Stimulated activated CD8-positive, alpha-beta memory T cell treated with anti-CD3 and anti-CD28 coated beads, Interleukin-4, amount 100 ng/mL, for 4 hours (primary cell): ENCODE measurements at places on chromosomes 1 and 21.

DNA sequence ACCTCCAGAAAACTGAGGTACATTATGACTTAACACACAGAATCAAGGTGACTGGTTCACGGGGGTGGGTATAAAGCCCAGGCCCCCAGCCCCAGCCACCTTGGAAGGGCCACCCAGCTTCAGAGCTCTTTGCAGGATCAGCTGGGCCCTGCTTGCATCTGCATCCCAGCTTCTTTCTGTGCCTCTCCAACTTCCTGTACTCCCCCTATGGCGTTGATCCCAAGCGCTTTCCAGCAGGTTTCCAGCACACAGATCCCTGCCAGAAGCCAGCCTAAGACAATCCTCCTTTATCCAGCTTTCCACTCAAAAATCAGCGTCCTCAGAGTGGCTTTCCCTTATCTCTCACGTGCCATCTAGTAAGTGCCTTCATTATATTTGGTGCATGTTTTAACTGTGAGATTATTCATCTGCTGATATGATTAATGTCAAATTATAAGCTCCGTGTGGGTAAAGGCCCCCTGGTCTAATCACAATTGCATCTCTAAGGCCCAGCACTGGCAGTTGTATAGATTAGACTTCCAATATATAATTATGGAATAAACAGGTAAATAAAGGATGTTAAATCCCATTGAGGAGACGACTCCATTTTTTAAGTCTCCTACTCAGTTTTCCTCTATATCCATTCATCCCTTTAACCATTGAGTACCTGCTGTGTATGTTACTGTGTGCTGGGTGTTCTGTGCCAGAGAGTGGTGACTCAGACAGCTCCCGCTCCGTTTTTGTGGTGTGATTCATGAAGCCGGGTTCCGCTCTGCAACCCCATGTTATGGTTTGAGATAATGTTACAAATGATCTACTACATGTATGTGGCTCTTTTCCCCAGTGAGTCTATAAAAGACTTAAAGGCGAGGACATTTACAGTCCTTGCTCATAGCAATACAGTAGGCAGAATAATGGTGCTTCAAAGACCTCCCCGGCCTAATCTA lies 387.6 kb downstream of the PCP4 start:
- no peak for DNase-seq

DNA sequence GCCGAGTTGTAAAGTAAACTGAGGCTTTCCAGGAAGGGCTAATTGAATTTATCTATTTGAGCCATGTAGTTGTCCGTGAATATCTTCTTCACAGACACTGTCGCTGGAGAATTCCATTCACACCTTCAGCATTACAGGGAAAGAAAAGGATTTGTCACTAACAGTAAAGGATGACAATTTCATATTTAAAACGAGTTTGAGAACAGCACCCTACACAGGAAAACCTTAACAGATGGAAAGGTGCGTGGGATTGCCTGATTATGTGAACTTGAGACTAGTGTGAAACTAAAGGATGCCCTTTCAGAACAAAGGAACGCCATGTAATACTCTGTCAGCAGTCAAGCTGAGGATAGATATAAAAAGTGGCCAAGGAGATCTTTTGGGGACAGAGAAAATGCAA lies 492.5 kb upstream of the ADGRL2 start:
- no peak for DNase-seq

DNA sequence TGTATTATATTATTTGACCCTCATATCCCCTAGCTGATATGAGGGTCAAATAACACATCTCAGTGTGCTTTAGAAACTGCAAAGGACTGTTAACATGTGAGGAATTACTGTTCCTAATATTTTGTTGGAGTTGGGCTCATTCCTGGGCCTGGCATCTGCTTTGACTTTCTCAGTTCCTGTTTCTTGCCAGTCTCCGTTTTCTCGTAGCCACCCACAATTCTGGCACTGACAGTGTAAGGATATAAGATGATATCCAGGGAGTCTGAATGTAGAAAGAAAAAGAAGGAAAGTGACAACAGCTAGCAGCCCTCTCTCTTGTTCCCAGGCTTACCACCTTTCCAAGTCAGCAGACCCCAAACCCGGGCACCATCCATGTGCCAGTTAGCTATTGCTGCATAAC lies 54.4 kb upstream of the SCMH1 start:
- no peak for DNase-seq

- DNase-seq = no peak
Measured at GRCh38 chr1:112074711-112075110, 85.2 kb upstream of the KCND3 start.

DNA sequence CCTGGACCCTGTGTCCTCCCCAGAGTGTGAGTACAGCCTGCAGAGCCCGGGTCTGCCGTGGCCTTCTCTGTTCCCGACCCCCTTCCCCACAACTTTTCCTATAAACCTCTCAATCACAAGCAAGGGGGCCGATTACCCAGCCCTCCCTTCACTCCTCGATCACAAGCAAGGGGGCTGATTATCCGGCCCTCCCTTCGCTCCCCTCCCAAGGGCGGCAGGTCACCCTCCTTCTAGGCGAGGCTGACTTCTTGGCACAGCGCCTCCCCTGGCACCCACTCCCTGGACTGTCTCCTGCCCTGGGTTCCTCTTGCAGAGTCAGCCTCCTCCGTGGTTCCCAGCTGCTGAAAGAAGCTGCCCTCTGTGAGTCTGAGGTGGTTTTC lies 12.3 kb upstream of the LDLRAP1 start:
- no peak for DNase-seq

- no peak for DNase-seq
Measured at GRCh38 chr1:172167796-172168596, 252.5 kb upstream of the C1orf105 start.

- no peak for DNase-seq
Measured at GRCh38 chr1:212477680-212478466, 45.2 kb downstream of the NENF start.

DNA sequence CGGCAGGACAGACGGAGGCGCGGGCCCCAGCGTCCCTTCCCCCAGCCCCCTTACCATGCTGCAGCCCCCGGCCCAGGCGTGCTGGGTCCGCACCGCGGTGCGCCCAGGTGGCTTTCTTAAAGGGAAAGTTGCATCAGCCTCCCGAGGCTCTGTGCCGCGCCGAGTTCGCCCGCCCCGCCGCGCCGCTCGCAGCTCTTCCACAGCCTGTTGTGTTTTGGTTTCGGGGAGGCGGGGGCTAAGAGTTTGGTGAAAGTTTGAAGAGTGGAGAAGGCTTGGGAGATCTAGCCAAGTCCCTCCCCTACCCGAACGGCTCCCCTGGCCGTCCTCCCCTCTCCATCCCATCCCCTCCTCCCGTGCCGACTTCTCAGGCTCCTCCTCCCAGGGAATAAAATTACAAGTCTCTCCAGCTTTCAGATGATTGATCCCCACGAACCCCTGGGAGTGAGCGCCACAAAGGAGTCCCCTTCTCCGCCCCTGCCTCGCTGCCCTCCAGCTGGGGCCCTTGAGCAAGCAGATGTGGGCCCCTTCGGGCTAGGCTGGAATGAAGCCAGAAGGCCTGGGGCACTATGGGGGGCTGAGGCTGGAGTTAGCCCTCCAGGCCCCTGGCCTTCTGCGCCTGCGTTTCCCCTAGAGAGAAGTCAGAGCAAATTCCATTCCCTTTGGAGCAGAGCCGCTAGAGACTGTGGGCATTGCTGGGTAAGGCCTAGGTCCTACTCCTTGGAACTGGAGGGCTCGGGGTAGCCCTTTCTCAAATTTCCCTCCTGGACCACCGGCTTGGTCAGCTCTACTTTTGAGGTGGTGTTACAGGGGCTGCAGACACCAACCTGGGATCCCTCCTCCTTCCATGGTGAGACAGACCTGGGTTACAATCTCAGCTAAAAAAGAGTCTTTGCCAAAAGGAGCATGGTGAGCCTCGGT lies at the start of gene SLC6A9:
Gene SLC6A9 (minus strand): TSS at position 211 of the 918 bp plus-strand sequence. CDS start 7,185 bp downstream, outside the sequence.
- DNase-seq = no peak

DNA sequence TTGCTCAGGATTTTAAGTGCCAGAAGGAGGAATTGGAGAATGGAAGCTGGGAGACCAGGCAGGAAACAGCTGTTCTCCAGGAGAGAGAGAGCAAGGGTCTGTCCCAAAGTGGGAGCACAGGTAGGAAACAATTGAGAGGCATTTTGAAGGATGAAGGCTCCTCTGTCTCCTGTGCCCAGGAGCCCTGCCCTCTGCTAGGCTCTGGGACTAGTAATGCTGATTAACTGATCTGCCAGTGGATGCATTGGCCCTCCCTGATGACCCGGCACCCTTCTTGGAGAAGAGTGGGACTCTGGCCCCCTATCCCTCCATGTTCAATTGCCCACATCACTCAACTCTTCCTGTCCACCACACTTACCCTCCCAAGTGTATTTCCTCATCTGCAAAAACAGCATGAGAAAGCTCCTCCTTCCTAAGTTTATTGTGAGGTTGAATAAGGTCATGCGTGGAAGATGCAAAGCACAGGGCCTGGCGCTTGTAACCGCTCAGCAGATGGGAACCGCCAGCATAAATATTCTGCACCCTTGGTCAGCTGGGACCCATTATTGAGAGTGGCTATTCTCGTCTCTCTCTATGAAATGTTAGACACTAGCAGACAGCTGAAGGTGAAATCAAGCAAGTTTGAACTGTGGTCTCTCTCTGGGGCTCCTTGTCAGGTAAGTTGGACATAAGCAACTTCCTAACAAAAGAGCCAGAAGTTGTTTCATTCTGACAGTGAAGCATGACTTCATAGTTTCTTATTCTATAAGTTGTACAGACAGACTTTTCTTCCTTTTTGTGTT lies 63.0 kb upstream of the ANGPTL1 start:
- no peak for DNase-seq

GRCh38 chr1:231950331-231951128 lies 323.9 kb downstream of the DISC1 start:
- DNase-seq = no peak

GRCh38 chr1:172567720-172568119 lies 34.8 kb downstream of the SUCO start:
- DNase-seq = no peak

DNA sequence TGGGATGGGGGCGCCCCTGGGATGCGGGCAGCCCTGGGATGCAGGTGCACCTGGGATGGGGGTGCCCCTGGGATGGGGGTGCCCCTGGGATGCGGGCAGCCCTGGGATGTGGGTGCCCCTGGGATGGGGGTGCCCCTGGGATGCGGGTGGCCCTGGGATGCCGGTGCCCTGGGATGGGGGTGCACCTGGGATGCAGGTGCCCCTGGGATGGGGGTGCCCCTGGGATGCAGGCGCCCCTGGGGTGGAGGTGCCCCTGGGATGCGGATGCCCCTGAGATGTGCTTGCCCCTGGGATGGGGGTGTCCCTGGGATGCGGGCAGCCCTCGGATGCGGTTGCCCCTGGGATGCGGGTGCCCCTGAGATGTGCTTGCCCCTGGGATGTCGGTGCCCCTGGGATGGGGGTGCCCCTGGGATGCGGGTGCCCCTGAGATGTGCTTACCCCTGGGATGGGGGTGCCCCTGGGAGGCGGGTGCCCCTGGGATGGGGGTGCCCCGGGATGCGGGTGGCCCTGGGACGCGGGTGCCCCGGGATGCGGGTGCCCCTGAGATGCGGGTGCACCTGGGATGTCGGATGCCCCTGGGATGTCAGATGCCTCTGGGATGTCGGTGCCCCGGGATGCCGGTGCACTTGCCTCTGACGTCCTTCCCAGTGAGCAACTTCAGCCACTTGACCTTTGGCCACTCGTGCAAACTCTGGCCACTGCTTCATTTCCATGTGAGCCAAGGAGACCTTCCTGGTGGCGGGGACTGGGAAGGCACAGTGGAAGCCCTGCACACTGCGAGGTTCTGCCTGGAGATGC lies 37.3 kb upstream of the SLC19A1 start:
- DNase-seq = no peak

DNA sequence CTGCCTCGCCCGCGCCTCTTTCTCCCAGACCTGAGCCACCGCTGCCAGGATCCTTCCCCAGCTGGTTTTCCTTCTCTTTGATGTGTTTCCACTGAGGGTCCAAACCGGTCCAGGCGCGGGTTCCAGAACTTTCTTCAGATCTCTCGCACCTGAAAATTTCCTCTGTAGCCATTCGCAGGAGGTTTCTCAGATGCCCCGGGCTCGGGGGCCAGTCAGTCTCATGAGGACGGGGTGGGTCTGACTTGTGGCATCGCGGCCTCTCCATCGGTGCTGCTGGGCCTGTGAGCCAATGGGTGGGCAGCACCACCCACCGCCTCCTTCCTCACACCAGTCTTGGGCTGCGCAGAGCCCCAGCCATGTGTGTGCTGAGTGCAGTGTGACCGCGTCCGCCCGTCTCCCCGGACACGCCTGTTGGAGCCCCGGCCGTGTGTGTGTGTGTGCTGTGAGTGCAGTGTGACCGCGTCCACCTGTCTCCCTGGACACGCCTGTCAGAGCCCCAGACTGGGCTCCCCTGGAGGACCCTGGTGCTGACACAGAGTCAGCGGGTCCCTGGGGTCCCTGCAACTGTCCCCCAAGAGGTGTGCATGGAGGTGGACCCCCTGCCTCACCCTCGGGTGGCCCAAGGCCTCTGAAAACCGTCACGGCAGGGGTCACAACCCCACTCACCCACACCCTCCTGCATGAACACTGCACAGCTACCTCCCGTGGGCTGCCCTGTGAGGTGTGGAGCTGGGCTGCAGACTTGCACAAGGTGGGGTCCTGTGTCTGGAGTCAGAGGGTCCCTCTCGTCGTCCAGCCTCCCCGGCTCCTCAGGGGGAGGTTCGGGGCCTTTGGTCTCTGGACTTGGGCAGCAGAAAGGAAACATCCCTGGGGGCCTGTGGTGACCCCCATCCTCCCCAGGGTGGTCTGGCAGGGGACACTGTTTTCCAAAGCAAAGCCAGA lies 20.2 kb downstream of the COL18A1 start:
- DNase-seq = no peak

GRCh38 chr1:25616987-25617624 lies 515 bp downstream of the MAN1C1 start:
- no peak for DNase-seq

DNA sequence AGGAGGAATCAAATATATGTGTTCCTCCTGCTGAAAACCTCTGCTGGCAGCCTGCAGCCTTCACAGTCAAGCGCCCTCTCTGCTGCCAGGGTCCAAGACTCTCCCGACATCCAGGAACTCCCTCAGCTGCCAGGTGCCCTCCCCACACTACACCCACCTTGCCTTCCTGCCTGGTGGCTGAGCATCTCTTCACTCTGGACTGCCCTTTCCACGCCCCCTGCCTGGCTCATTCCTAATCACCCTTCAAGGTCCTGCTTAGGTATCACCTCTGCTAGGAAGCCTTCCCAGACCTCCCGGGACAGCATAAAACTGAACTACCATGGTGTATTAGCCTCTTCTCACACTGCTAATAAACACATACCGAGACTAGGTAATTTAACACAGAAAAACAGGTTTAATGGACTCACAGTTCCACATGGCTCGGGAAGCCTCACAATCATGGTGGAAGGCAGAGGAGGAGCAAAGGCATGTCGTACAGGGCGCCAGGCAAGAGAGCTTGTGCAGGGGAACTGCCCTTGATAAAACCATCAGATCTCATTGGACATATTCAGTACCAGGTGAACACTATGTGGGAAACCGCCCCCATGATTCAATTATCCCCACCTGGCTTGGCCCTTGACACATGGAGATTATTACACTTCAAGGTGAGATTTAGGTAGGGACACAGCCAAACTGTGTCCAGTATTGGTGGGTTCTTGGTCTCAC lies 15.3 kb downstream of the LDLRAD1 start:
- DNase-seq = no peak

- DNase-seq = no peak
Measured at GRCh38 chr1:190963321-190963720, 485.7 kb upstream of the BRINP3 start.
